AML-193 (cell line): ENCODE measurements at places on chromosomes 5 and 9.

GRCh38 chr5:14261856-14262611 lies 118.9 kb downstream of the TRIO start:
- DNase-seq = no peak

DNA sequence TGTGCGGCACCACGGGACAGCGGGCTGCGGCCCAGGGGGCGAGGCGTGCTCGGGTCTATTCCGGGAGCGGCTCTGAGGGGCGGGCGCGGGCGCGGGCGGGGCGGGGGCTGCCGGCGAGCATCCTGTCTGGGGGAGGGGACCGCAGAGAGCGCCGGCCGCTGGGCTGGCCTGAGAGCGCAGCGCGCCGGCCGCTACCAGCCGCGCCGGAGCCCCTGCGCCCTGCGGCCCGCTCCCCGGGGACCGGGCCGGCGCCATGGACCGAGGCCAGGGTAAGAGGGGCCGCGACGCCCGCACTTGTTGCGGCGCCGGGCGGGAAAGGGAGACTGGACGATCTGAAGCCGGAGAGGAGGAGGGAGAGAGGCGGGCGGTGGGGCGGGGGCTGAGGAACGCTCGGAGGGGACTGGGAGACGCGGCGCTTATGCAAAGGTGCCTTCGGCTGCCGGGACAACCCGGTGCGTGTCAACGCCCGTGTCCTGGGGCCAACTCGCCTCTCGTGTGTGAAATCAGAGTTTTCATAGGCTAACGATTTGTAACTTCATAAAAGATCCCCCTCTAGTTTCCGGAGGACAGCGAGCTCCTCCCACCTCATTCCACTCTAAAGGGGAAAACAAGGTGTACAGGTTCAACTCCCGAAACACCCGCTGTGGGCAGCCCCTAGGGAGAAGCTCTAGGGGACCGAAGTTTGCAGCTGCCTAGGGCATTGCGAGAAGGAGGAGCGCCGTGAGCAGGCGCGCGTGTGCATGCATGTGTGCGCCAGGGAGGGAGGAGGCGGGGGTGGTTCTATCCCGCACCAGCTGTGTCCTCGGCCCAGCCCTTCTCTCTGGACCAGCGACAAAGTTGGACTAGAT lies at the start of gene AFAP1L1:
Gene AFAP1L1 (plus strand): TSS at position 144 of the 848 bp plus-strand sequence. CDS start 110 bp downstream, at position 254.
- no peak for DNase-seq

GRCh38 chr5:151643388-151643787 lies 43.3 kb downstream of the SPARC start:
- DNase-seq = no peak

GRCh38 chr9:2919347-2919746 lies 75.5 kb upstream of the PUM3 start:
- DNase-seq = no peak

DNA sequence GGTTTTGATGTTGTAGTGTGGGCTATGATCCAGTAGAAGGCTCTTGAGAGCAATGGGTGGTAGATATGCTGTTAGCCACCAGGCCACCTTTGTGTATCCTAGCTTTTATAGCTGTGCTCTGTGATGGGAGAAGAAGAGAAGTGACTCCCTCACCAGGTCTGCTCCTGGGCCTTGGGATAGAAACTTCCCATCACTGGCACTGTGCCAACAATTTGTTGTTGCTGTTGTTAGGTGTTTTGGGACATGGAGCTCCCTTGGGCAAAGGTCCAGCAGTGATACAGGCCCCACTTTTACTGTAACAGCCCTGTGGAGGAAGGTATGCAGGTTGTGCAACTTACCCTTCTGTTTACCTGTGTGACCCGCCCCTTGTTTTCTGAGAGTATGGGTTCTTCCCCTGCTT lies 570.9 kb upstream of the GRIN3A start:
- no peak for DNase-seq

GRCh38 chr5:35665096-35665495 lies 47.4 kb downstream of the SPEF2 start:
- peak; percentile 47 for DNase-seq

- DNase-seq = peak; percentile 77
These were observed 4.0 kb downstream of the TUT7 start for GRCh38 chr9:86350006-86350760.

- DNase-seq = no peak
These were observed 251.5 kb upstream of the TNC start for GRCh38 chr9:115369322-115369957.

GRCh38 chr5:177995691-177996595 lies at the start of gene PROP1:
PROP1 (minus strand) TSS chr5:177996242; CDS start chr5:177995933, 309 bp downstream.
- DNase-seq = no peak

GRCh38 chr5:33170411-33170810 lies 270.4 kb upstream of the TARS1 start:
- DNase-seq = no peak

- DNase-seq = no peak
These were observed 392.4 kb downstream of the NTRK2 start for GRCh38 chr9:85061969-85062368.

- DNase-seq = no peak
These were observed 155.0 kb downstream of the TLE1 start for GRCh38 chr9:81534138-81534875.

DNA sequence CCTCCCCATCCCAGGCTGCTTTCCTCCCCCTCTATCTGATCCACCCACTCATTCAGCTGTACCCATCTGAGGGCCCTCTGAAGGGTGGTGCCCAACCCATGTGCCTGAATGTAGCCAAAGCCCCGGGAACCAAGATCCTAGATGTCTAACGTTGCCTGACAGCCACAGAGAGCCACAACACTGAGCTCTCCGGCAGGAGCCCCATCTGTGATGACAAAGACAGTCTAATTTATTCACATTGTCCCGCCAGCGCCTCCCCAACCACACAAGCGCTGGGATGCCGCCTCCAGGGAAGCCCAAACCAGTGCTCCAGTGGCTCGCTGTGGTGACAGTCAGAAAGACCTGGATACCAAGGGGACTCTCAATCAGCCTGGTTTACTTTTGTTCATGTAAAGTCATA lies 8.4 kb downstream of the IGFBPL1 start:
- no peak for DNase-seq

GRCh38 chr9:18887546-18887945 lies 145.5 kb downstream of the SAXO1 start:
- no peak for DNase-seq

- no peak for DNase-seq
These were observed 119.6 kb downstream of the SEMA6A start for GRCh38 chr5:116455061-116455460.

DNA sequence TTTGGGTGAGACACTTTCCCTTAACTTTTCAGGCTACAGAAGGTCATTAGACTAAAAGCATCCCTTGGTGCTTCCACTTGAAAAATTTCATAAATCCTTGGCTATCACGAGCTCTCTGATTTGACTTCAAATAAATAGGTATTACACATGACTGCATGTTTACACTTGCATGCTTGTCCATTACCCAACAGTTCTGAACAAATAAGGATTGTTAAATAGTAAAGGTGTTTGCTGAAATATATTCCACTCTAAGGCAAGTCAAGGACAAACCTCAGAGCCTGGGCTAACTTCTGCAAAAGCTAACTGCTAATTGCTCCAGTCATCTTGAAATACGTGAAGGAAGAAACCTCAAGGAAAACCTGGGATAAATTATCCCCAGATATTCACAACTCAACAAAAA lies 14.5 kb downstream of the FBXW2 start:
- DNase-seq = no peak

- no peak for DNase-seq
These were observed 222.7 kb downstream of the MAST4 start for GRCh38 chr5:66818935-66819328.

- no peak for DNase-seq
These were observed 374.6 kb downstream of the SPATA31D1 start for GRCh38 chr9:82363198-82363597.

GRCh38 chr5:103094737-103095136 lies 25.2 kb downstream of the GIN1 start:
- no peak for DNase-seq

- DNase-seq = no peak
These were observed 3.9 kb downstream of the CSNK1G3 start for GRCh38 chr5:123515904-123516303.

GRCh38 chr5:59542851-59543820 lies 350.4 kb downstream of the PDE4D start:
- no peak for DNase-seq

- DNase-seq = no peak
These were observed 9.6 kb upstream of the GPSM1 start for GRCh38 chr9:136317695-136318094.

DNA sequence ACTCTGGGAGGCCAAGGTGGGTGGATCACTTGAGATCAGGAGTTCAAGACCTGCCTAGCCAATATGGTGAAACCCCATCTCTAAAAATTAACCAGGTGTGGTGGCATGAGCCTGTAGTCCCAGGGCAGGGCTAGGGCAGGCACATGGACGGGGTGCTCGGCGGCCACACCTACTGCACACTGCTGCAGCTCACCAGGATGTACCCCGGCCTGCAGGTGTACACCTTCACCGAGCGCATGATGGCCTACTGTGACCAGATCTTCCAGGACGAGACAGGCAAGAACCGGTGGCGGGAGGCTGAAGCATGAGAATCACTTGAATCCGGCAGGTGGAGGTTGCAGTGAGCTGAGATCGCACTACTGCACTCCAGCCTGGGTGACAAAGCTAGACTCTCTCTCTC lies 3.2 kb downstream of the ST6GALNAC4 start:
- DNase-seq = no peak

GRCh38 chr5:143796125-143796524 lies 15.8 kb upstream of the HMHB1 start:
- no peak for DNase-seq
